ENCODE measurements at places on chromosomes 6 and 20.

GRCh38 chr20:1375515-1375914 lies 17.3 kb downstream of the FKBP1A start:
- DNase-seq = no peak

DNA sequence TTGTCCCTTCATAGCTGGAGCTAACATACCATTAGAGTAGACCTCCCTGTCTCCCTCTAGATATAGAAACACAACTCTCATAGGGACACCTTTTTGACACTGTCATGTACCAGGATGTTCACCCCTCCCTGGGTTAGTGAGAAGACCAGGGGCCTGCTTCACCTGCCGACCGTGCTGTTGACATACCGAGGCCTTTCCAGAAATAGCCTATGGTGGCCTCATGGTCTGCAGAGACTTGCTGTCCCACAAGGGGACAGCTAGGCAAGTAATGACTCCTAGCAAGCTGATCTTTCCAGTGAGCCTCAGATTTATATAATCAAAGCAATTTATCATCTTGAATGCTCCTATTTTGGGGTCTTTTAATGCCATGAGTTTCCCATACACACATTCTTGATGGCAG lies 15.0 kb downstream of the ZDHHC14 start:
- DNase-seq = no peak

- peak; percentile 61 for DNase-seq
These were observed 586 bp downstream of the ZNF512B start for GRCh38 chr20:63968928-63969760.

DNA sequence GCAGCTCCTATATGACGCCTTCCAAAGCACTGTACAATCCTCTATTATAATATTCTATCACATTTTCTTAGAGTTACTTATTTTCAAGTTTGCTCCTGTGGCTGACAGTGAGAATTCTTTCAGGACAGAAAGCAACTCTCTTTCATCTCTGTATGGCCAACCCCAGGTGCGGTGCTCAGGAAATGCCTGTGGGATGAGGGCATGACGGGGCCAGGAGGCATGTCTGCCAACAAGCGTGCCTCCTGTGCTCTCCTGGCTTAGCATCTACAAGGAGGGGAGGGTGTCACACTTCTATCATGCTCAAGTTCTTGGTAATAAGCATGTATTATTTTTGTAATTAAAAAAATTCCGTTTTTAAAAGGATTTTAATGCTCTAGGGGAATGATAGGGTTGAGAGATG lies 11.4 kb downstream of the MRPL14 start:
- no peak for DNase-seq

GRCh38 chr20:24523661-24524060 lies 54.2 kb downstream of the SYNDIG1 start:
- DNase-seq = no peak

DNA sequence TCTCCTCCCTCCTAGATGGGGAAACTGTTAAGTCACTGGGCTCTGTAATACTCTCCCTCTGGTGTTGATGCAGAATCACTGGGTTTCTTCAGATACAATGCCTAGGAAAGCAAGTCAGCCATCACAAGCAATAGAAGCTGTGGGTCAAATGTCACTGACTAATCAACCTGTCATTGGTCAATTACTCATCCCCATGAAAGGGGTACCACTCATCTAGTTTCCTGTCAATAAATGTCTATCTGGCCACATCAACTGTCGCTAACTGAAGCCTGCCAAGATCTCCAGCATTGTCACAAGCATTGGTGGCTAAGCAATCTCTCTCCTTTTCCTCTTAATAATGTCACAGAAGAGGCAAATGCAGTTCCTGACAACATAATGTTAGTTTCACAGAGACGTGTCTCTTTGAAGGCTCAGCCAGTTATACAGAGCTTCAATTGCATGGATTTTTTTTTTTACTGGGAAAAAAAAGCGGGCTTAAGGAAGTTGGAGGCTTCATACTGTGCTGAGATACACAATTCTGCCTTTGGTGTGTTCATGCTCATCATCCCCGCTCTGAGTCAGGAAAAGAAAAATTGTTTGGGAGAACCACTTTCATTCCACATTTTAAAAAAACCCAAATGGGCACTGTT lies 355.9 kb downstream of the BTBD9 start:
- DNase-seq = no peak

GRCh38 chr6:162055365-162055764 lies 672.2 kb downstream of the PRKN start:
- DNase-seq = no peak

DNA sequence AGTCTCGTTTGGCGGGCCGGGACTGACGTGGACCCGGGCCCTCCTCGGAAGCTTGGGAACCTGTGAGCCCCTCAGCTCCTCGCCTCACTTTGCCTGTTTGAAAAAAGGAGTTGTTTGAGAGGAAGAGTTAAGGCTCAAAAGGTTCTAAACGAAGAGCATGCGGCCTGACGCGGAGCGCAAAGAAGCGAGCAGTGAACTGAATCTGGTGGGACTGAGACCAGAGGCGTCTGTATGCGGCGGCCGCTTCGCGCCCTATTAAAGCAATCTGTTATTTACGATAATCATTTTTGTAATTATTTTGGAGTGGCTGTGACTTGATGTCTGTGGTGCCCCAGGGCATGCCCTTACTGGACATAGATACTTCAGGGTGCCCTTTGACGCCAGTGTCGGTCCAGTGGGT lies 3.3 kb upstream of the TFAP2C start:
- no peak for DNase-seq

GRCh38 chr20:57265997-57266290 lies 497 bp downstream of the BMP7 start:
- DNase-seq = no peak

GRCh38 chr6:97177905-97178304 lies 105.1 kb downstream of the MMS22L start:
- no peak for DNase-seq

DNA sequence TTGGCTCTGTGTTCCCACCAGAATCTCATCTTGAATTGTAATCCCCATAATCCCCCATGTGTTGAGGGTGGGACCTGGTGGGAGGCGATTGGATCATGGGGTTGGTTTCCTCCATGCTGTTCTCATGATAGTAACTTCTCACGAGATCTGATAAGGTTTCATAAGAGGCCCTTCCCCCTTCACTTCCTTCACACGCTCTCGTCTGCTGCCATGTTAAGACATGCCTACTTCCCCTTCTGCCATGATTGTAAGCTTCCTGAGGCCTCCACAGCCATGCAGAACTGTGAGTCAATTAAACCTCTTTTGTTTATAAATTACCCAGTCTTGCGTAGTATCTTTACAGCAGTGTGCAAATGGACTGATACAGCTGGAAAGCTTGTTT lies 90.0 kb downstream of the ELOVL5 start:
- DNase-seq = no peak

DNA sequence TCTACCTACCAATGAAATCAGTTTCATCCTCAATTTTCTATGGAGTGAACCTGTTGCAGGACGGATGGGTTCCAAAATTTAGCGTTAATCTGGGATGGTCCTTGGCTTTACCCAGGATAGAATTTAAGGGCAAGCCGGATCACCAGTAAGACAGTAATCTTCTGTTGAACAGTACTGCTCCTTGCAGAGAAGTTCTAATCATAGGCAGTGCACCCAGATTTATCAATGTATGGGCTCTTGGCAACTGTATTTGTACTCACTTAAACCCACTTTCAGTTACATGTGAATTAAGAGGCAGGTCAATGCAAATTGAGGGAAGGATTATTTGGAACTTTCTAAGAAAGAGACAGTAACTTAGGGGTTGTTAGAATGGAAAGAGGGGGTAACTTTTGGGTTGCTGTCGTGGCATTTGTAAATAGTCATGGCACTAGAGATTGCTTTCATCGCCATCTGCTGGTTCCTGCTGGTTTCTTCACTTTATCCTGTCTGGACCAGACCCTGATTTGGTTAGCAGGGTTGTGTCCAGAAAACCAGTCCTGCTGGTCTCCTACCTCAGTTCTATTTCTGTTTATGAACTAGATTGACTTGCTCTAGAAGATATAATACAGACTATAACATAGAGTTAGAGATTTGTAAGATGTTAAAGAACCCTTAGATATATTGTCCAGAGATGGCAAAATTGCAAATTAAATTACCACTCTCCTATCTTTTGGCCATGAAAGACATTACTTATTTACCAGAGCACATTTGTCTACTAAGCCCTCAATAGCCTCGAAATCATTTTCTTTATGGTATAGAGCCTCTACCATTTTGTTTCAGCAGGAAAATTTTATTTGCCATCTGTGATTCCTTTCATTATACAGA lies 646.3 kb downstream of the UTRN start:
- no peak for DNase-seq

GRCh38 chr6:150129616-150130505 lies 13.0 kb upstream of the PPP1R14C start:
- DNase-seq = no peak

- no peak for DNase-seq
These were observed 69.5 kb upstream of the SULF2 start for GRCh38 chr20:47854687-47855212.

- no peak for DNase-seq
These were observed 68.2 kb downstream of the KHDRBS2 start for GRCh38 chr6:62217866-62218265.

GRCh38 chr20:1803061-1803931 lies 91.9 kb upstream of the SIRPA start:
- DNase-seq = no peak

DNA sequence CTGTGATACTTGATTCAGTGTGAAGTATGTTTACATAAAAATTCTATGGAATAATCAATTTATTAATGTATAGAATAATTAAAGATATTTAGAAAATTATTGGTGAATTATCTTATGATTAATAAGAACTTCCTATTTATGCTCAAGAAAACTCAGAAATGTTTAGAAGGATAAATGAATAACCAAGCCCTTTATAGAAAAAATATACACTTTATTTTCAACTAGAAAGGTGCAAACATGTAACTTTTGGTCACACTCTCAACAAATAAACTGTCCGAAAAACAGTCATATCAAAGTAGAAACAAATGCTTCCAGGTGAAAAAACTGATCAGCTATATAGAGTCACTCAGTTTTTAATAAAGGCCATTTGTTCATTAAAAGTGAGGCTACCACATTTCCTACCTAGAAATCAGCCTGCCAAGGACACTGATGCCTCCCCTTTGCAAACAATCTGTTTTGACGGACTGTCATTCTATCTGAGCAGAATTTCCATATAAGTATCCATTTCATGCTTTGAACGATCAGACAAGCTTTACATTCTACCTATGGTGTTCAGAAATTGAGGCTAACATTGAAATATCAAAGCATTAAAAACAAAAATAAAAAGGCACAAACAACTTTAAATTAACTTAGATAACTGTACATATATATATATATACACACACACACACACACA lies 3.0 kb downstream of the CCN2 start:
- no peak for DNase-seq

DNA sequence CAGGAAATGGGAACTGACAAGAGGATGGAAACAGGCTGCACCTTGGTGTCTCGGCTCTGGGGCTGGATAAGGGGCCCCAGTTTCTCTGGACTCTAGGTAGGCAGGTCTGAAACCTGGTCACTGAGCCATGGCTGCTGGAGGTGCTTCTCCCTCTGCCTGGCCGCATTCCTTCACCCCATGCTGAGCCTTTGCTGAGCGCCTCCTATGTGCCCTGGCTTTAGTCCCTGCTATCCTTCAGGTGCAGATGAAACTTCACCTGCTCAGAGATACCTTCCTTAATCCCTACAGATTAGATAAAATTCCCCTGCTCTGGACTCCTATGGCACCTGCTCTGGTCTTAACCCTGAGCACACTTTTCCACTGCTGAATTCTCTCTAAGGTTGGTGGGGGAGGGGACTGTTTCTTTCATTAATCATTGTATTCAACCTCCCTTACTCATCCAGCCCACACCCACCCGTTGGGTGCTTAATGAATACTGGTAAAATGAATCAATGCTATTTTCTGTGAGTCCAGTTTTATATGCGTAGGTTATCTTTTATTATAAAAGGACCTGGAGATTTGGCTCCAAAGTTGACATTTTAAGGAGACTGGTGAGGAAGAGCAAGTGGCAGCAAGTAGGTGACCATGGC lies 19.3 kb downstream of the MYLK4 start:
- no peak for DNase-seq

DNA sequence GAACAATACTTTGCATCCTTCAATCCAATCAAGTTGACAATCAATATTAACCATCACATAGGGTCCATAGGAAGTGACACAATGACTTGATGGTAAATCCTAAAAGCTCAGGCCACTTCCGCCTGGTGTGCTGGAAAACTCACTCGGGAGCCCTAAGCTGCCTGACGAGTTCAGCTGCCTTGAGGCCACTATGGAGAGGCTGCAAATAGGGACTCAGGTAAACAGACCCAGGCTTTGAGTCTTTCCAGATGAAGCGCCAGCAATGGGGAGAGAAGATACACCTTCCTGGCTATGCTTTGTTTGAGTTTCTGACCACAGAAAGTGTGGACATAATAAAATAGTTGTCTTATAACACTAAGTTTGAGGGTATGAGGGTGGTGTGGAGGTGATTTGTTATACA lies 112.6 kb downstream of the GPR63 start:
- no peak for DNase-seq

DNA sequence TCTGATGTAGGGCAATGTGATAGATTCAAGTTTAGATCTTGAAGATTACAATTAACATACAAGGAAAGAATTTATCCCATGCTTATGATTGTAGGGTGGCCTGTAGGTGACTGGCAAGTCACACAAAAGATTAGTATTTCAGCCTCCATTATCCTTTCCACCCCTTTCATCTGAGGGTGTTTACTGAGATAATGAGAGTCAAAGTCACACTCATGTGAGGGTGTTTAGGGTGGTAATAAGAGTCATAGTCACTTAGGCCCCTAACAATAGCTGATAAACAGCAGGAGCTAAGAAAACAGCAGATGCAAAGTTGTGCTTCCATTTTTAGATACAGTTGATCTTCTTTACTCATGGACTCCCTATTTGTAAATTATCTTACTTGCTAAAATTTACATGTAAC lies 11.4 kb downstream of the FAM184A start:
- DNase-seq = no peak

DNA sequence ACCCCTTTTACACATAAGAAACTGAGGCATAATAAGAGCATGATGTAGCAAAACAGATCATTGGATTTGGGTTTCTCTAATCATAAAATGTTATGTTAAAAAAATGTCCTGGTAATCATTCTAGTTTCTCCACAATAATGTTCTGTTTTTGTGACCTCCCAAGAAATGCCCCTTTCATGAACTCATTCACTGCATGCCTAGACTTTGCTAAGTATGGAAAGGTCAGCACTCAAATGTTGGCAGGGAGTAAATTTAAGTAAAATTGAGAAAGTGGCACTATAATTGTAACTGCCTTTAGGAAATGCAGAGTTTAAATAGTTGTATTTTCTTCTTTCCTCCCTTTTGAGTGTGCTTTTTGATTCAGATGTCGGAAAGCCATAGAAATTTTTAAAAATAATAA lies 48.5 kb upstream of the ID4 start:
- no peak for DNase-seq

GRCh38 chr20:45845452-45845851 lies 11.7 kb downstream of the ACOT8 start:
- DNase-seq = no peak

- no peak for DNase-seq
These were observed 39.2 kb upstream of the TLDC2 start for GRCh38 chr20:36836591-36837269.
